Activated T-cell treated with anti-CD3 and anti-CD28 coated beads, Interleukin-2, amount 50 U/mL, for 48 hours (primary cell): ENCODE measurements at places on chromosomes 5 and 9.

GRCh38 chr5:93359296-93359959, 221.6 kb downstream of the NR2F1-AS1 start:
- no peak for DNase-seq

DNA sequence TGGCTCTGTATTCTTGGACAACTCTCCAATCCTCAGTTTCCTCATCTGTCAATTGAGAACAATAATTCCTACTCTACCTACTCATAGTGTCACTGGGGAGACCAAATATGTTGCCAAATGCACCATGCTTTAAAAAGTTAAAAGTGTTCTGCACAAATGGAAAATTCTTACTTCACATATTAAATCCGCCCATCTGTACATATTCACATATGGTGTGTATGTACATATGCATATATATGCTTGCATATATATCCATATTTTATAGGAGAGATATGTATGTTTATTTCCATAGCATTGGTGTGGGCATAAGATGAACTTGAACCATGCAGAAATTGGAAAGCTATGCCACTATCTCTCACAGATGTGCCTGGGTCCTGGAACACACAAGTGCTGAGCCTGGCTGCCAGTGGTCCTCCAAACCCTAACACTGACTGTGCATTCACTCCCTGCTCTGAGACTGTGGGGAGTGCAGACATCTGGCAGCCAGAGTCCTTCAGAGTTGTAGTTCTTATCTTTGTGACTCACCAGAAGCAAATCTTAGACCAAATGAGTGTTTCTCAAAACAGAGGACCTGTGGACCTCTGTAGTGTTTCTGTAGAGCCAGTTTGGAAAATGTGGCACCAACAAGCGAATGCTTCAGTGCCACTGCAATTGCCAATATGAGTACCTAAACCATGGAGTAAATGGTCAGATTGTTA, 168.7 kb downstream of the GRIA1 start:
- no peak for DNase-seq

- DNase-seq, result no peak
These were observed 650 bp downstream of the MRRF start for GRCh38 chr9:122265149-122265915.

- DNase-seq, result no peak
These were observed 375.7 kb downstream of the CAAP1 start for GRCh38 chr9:26516773-26517343.

DNA sequence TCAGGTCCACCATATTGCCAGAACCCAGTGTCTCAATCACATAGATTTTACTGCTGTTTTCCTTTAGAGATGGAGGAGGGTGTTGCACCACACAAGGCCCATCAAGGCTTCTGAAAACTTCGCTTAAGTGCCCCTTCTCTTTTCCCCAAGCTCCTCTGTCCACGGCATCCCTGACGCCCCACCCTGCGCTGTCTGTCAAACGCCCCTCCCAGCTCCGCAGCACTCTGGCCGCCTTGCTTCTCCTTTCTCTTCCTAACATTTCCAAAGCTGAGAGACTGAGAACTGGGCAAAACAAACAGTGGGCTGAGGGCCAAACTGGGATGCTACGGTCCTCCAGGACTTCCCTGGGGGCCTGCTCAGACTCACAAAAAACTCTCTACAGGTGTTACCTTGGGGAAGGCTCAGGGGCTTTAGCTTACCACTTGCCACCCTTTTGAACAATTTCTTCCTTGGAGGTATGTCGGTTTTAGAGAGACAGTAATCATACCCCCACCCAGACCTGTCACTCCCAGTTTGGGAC, 28.3 kb upstream of the ERGIC1 start:
- DNase-seq, result no peak

GRCh38 chr5:133918731-133919130, 49.7 kb downstream of the C5orf15 start:
- DNase-seq, result no peak

DNA sequence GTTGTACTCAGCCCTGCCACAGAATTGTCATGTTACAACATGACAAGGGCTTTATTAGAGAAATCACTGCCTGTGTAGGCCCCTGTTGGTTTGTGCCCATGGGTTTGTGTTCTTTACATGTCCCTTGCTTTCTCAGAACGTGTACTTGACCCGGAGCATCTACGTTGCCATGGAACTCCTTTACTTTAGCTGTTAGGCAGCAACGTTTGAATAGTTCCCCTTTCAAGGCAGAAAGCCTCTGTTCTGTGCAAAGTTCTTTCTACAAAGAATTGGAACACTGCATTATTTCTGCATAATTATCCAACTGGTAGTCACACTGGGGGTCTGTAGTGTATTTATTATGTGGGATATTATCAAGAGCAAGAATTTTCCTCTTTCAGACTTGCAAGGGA, 51.1 kb downstream of the FBXL7 start:
- no peak for DNase-seq

DNA sequence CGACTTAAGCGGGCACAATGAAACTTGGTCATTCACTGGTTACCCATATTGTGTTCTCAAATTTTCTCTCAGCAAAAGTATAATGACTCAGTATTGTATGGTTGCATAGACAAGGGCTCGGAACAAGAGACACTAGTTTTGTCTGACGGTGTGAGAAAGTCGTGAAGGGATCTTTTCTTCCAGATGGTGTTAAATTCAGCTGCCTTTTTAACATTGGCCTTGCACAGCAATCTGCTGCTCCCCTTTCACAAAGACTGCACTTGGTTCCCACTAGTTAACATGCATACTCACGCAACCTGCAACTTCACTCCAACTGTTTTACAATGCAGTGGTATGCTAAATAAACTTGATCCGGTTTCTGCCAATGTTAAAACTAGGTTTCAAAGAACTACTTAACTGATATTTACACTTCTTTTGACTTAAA, 219.2 kb downstream of the MEF2C start:
- DNase-seq, result no peak

- peak; percentile 28 for DNase-seq
These were observed 404 bp upstream of the AFAP1L1 start for GRCh38 chr5:149271195-149271715.

GRCh38 chr5:171444582-171444981, 25.1 kb downstream of the FGF18 start:
- no peak for DNase-seq

DNA sequence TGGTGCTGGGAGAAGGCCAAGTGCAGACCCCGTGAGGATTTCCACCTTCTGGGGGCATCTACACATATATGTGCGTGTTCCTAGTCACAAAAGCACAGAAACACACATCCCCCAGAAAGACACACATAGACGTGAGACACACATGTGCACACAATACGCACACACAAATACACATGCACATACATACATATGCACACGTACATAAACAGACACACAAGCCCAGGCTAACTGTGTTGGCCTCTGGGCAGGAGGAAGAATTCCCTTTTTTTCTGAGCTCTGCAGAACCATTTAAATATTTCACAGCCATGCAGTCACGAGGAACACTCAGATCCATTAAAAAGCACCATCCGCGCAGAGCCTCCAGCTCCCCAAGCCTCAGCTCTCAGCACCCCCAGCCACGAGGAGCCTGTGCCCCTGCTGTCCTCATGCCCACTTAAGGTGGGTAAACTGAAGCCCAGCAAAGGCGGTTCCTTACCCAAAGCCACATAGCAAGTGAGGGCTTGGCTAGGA, 5.3 kb downstream of the NINJ1 start:
- DNase-seq, result no peak
